ENCODE measurements at places on chromosomes 6 and 20. TPM values are rescaled to one million over a fixed set of nuclear protein-coding genes. Genes with fewer than 3 reads are reported as not detected.
A peak's percentile ranks its signal among the peaks of the same experiment; 100 is the strongest.

- DNase-seq = no peak
- H3K27ac ChIP-seq = no peak overlapping the region
- H3K27me3 ChIP-seq = no peaks in the 10 kb centered on the region
- no peak overlapping the region for H3K4me3 ChIP-seq
- H3K36me3 ChIP-seq = no peaks in the 10 kb centered on the region
These were observed 53.8 kb downstream of the PCNA start for GRCh38 chr20:5065879-5066383.

DNA sequence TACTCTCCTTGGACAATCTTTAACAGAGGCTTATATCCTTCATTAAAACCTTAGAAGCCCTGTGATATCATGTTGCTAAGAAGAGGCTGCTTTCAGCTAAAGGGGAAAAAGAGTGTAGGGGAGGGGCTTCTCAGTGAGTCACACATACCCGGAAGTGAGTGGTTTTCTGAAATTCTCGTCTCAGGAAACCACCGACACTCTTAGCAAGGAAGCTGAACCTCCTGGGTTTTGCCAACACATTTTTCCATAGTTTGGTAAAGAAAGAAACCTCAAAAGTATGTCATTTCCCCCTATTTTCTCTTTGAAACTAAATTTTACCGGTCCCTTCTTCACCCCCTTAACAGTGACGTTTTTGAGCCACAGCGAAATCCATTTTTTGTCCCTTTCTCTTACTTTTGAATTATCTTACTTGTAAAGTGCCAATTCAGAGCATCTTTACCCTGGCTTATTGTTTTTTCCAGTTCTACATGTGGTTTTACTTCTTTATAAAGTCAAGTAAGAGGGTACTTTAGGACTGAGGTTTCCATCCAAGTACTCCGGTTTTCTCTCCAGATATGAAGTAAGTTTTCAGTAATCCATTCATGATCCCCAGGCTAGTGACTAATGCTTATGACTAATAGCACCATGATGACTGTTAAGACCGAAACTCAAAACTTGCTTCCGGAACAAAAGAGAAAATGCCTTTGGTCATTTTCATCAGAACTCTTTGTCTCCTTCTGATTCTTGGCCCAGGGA, 219.3 kb downstream of the ARHGAP18 start:
- no peaks in the 10 kb centered on the region for H3K36me3 ChIP-seq
- H3K27me3 ChIP-seq = no peaks in the 10 kb centered on the region
- H3K27ac ChIP-seq = peak overlapping the region; percentile 94
- DNase-seq = peak; percentile 76
- peaks cover 25% of the 10 kb centered on the region for H3K4me1 ChIP-seq

DNA sequence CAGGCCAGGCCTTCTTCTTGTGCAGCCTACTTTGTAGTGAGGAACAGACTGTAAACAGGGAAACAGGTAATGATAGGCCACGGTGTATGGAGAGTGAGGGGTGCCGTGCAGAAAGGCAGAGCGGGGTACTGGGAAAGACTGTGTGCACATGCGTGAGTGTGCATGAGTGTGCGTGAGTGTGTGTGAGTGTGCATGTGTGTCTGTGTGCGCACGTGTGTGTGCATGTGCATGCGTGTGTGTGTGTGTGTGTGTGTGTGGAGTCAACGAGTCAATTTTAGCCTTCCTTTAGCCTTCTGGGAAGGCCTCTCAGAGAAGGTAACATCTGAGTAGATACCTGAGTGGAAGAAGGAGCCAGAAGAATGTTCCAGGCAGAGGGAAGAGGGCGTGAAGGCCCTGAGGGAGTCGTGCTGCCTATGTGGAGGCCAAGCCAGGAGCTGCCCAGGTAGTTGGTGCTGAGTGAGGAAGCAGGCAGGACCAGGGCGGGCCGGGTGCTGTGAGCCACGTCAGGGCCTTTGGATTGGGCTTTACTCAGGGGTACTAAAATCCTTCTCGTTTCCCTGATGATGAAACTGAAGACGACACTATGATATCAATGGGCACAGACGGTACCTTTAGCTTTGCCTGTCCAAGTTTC, 6.3 kb downstream of the APCDD1L start:
- no peak overlapping the region for H3K4me3 ChIP-seq
- peaks cover 13% of the 10 kb centered on the region for H3K36me3 ChIP-seq
- no peaks in the 10 kb centered on the region for H3K4me1 ChIP-seq
- DNase-seq = no peak
- H3K27ac ChIP-seq = no peak overlapping the region
- peaks cover 39% of the 10 kb centered on the region for H3K27me3 ChIP-seq

BANF2 gene
- total RNA-seq = not detected

HUS1B gene
- total RNA-seq = 2.5 TPM

TGM2 gene
- not detected for total RNA-seq

DNA sequence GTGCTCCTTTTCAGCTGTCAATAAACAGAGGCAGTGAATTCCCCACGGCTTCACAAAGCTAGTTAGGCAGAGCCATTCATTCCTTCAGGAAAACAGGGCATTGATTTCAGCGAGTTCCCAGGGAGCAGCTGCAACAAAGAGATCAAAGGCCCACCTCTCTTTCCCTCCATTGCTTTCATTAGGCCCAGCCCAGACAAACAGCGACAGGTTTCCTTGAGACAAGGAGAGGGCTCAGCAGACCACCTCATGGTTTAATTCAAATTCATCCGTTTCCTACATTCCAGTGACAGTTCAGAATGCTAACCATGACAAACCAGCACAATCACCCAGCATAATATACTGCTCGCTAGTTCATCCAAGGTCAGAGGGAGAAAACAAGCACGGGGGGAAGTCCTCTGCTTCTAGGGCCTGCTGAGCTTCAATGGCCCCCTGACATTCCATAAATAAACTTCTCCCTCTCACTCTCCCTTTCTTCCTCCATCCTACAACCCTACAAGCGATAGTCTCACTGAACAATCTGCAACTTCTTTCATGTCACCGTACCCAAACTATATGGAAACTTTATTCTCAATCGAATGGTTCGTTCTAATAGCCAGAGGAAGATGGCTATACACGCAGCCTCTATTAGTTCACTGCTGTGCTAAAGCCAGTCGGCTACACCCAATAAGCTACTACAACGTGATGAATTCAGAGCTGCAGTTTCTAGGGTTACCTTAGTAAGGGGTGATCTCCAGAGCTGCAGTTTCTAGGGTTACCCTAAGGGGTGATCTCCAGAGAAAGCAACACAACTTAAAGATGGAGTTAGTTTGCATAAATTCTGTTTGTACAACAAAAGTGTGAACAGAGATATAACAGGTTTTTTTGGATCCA, 34.7 kb downstream of the PLAGL1 start:
- H3K27me3 ChIP-seq = no peaks in the 10 kb centered on the region
- H3K4me1 ChIP-seq = no peaks in the 10 kb centered on the region
- no peak for DNase-seq
- H3K4me3 ChIP-seq = no peak overlapping the region
- no peak overlapping the region for H3K27ac ChIP-seq

DNA sequence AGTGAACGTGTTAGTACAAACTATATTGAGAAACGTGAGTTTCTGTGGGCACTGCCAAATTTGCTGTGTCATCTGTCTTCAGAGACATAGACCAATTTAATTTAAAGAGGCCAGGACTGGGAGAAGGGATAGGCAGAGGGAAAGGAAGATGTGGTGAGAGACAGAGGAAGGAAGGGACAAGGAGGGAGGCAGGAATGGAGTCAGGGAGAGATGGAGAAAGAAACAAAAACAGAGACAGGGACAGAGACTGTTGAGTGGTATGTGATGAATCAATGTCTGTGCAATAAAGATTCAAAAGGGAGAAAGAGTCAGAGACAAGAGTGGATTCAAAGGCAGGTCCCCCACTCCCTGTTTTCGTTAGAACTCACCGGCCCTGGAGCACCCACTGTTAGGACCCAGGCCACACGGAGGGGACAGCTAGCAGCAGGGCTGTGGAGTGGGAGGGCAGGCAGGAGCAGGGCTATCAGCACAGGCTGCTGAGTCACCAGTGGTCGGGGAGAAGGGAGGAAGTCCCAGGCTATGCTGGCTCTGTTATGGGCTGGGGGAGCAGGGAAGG, 51.6 kb upstream of the CHD6 start:
- peaks cover 67% of the 10 kb centered on the region for H3K27me3 ChIP-seq
- no peak overlapping the region for H3K27ac ChIP-seq
- H3K36me3 ChIP-seq = no peaks in the 10 kb centered on the region
- no peak for DNase-seq
- no peak overlapping the region for H3K4me3 ChIP-seq

DNA sequence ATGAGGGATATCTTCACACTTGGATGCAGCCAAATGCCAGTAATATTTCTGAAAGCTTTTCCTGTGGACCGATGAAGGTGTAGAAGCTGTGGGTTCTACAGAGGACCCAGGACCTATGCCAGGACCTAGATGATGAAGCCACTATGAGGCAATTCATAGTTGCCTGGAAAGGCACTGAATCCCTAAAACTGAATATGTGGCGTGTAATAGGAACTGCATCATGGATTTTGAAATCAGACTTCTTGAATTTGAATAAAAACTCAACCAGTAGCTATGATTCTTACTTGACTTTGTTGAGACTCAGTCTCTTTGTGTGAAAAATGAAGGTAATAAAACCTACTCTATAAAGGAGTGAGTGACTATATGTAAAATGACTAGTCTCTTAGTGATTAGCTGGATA, 89.9 kb upstream of the SGK1 start:
- peaks cover 6% of the 10 kb centered on the region for H3K36me3 ChIP-seq
- peaks cover 4% of the 10 kb centered on the region for H3K4me1 ChIP-seq
- no peak overlapping the region for H3K4me3 ChIP-seq
- no peaks in the 10 kb centered on the region for H3K27me3 ChIP-seq
- DNase-seq = no peak

DNA sequence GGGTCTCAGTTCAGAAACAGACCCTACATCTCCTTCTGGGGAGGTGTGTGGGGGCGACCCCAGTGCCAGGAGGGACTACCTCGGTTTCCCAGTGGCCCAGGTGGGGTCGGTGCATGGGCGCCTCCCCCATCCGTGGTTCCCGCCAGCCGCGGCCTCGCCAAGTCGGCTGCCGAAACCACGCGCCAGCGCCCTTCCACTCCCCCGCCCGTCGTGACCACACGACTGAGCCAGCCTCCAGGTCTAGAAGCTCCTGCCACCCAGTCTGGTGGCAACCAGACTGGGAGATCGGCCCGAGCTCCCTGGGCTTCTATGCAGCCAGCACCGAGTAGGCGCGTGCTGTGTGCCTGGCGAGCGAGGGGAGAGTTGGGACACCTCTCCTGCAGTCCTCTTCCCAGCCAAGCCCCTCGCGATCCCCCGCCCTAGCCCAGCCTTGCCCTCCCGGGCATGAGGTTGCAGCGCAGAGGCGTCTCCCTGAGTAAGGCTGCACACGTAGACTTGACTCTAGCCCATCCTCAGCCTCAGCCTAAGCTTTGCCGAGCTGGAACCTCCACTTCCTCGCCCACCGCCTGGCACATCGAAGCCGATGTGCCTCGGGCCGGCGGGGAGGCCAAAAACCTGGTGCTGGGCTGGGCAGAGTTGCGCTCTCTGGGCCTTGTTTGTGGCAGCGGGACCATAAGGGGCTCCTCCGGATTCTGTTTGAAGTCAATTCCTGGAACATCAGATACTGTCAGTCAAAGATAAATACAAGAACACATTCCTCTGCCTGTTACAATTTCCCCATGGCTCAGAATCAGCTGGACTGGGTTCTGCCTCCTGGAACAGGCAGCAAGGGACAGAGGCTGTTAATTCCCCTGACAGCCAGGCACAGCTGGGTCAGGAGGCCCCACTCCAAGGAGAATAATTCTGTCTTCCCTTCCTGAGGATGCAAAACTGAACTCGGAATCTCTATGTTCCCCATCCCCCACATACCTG, 1.5 kb upstream of the CPNE5 start:
- no peaks in the 10 kb centered on the region for H3K36me3 ChIP-seq
- H3K4me1 ChIP-seq = peaks cover 13% of the 10 kb centered on the region
- H3K27me3 ChIP-seq = peaks cover 37% of the 10 kb centered on the region

CCN6 gene
- total RNA-seq = not detected

CRIP3 gene
- 4.1 TPM for total RNA-seq

- no peak for DNase-seq
- no peaks in the 10 kb centered on the region for H3K4me1 ChIP-seq
- H3K27me3 ChIP-seq = no peaks in the 10 kb centered on the region
- H3K4me3 ChIP-seq = no peak overlapping the region
- no peaks in the 10 kb centered on the region for H3K36me3 ChIP-seq
These were observed 104.0 kb upstream of the EPHA7 start for GRCh38 chr6:93523365-93523764.

DNA sequence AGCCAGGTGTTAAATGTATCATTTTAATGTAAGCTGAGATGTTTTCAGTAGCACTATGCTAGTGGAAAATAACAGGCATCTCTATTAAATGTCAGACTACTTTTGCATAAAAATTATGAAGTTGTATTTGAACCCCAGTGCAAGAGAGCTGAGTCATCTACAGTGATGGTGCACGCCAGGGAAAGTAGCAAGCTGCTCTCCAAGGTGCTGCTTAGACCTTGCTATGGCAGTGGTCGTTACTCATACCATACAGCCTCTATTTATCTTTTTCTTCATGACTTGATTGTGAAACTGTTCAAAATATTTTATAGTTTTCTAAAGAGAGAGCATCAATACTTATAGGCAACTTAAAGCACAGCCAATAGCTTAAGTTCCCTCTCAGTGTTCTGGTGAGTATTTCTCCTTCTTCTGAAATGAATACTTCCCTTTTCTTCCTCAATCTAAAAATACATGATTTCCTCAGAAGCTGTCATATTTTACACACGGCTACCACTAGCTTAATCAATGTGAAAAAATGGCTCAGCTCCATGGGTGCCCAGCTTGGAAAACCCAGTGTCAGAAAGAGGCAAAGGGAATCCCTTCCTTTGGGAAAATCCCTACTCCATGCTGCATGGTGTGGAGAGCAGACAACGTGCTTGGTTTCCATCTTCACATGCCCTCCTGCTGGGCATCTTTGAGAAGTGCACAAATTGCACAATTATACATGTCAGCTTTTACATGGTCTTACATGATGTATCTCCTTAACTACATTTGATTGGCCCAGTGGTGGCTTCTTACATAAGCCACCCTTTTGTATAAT, 105.6 kb downstream of the ELOVL4 start:
- no peak overlapping the region for H3K27ac ChIP-seq
- no peaks in the 10 kb centered on the region for H3K4me1 ChIP-seq
- no peaks in the 10 kb centered on the region for H3K36me3 ChIP-seq
- DNase-seq = no peak
- no peak overlapping the region for H3K4me3 ChIP-seq

DNA sequence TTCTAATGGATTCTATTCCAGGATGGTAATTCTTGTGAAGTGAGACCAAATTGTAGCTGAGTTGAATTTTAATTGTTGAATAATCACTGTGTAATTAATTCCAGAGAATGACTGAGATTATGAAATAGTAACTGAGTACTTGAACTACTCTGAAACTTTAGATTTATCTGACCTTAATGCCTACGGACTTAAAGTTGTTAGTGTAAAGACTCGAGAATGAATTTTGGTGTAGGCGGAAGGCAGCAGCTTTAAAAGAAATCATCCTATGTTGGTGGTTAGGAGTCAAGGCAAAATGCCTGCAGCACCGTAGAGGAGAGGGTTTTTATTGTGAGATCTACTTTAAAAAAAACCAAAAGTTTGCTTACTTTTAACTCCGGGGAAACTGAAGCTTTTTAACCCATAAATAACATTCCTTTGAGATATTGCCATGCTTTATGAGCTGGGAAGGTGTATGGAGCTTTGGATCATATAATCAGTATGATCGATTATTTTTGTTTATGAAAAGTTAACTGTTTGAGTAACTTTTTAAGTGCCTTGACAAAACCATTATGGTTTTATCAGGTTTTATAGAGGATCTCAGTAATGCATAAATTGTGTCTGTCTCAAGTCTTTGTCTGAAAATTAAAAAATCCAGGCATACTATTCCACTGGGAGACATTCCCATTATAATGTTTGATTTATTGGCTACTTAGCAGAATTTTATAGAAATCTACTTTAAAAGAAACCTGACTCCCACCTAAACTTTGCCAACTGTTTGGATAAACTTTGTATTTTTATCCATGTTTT, 46.1 kb downstream of the MYO6 start:
- H3K27me3 ChIP-seq = peaks cover 10% of the 10 kb centered on the region
- H3K27ac ChIP-seq = no peak overlapping the region
- DNase-seq = no peak
- H3K4me3 ChIP-seq = no peak overlapping the region
- H3K4me1 ChIP-seq = no peaks in the 10 kb centered on the region

BMP6 gene
- not detected for total RNA-seq

Measured in naive thymus-derived CD8-positive, alpha-beta T cell (primary cell).